ENCODE measurements at places on chromosomes 5 and 9. TPM values are rescaled to one million over a fixed set of nuclear protein-coding genes. Genes with fewer than 3 reads are reported as not detected.

DNA sequence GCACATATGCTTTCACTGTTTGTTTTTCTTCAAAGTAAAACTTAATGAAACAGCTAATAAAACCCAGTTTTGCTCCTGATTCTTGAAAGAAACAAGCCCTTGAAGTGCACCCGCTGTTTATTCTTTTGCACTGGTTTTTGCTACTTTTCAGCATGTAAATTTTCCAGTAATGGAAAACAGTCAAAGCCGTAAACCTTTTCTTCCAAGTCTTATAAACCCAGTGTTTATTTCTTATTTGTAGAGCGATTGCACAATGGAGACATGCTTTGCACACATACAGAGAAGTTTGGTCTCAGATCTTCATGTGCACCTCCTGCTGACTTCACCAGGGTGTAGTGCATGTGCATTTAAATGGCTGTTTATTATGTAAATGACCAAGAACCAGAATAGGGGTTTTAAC is 51.8 kb downstream of the ATG10 start:
- no peak for DNase-seq

DNA sequence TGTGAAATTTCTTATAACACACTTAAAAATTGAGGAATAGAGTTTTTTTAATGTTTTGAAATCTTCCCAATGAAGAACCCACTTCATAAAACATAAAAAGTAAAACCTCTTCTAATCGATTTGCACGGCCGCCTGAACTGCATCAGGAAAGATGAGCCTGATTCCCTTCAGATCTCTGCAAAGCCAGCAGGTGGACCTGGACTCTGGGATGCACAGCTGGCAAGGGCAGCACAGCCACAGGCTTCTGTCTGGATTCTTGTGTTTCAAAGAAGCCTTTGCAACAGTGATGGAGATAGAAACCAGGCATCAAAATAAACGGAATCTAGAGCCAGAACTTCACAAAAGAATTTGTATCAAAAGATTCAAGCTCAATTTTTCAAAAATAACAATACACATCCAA is 36.0 kb upstream of the SPATA31C2 start:
- no peak for DNase-seq

DNA sequence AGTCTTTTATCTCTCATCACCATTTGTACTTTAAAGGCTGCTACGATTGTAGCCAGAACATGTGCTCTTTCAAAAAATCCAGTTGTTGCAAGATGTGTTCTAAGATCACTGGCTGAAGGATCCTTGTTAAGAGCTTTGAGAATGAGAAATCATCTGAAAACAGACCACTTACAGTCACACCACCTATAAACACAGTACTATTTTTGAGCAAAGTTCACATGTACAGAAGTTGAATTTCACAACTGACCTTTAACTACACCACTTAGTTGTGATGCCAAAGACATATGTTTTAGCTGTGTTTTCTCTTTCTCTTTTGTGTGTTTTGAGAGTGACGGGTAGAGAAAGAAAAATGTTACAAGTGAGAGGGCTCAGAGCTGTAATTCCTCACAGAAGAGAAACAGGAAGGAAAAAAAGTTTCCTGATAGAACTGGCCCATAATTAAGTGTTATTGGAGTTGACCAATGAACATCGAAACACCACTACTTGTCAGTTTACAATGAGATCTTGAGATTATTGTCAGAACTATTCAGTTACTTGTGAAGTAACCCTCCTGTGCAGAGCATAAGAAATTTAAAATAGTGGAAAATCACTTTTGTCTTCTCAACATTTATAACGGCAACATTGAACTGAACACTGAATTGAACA is 245.4 kb downstream of the MLLT3 start:
- DNase-seq, result no peak

DNA sequence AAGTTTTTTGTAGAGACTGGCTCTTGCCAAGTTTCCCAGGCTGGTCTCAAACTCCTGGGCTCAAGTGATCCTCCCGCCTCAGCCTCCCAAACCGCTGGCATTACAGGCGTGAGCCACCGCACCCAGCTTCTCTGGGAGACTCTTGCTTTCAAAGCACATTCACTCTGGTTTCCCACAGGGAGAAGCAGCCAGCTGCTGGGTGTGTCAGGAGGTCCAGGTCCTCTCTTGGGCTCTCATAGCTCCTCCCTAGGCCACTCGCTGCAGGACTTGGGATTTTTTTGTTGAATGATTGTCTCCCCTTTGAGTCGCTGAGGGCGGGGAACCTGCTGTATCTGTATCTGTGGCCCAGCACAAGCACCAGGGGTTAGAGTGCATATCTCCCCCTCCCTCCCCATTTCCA is 68.4 kb upstream of the RAPGEF1 start:
- no peak for DNase-seq

The HAVCR2 gene
- 5.7 TPM for total RNA-seq

DNA sequence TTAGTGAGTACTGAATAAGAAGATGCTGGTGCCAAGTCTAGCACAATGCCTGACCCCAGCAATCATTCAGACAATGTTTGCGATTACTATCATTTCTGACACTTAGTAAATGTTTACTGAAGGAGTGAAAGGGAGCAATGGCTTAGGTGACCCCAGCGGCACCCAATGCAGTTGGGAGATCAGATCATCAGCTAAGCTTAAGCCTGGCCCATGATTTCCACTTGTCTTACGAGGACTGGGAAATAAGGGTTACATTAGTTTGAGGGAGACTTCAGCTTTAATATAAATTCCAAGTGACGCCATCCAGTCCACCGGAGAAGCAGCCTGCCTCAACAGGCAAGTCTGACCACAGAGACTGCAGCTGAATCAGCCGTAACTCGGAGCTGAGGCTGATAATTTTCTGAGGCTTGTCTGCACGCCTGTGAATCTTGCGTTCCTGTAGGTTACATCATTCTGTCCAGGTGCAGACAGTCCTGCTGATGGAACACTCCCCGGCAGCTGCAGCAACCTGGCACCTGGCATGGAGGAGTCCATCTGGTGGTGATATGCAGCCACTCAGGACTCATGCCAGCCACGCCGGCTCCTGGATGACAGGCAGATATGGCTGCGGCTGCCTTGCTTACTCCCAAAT is 34.9 kb upstream of the FGF1 start:
- peak; percentile 41 for DNase-seq

The MCIDAS gene
- total RNA-seq, result not detected

The PCDHB8 gene
- 2.6 TPM for total RNA-seq

GRCh38 chr5:103441523-103441922 is 121.1 kb downstream of the NUDT12 start:
- DNase-seq, result no peak

DNA sequence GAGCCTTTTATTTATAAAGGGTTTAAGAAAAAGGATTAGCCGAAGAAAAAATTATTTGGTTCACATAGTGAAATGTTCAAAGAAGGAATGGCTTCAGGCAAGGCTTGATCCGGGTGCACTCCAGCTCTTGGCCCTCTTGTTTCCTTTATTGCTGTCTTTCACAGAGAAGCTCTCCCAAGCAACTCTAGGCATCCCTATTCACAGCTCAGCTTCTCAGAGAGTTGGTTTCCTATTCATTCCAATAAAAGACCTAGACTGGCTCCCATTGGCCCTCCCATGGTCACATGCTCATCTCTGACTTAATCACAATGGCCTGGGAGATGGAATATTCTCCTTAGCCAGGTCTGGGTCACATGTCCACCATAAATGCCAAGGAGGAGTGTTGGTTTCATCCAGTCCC is 9.4 kb upstream of the FGFR4 start:
- DNase-seq, result no peak

- DNase-seq, result no peak
These were observed 10.3 kb downstream of the FOXE1 start for GRCh38 chr9:97863314-97863713.

DNA sequence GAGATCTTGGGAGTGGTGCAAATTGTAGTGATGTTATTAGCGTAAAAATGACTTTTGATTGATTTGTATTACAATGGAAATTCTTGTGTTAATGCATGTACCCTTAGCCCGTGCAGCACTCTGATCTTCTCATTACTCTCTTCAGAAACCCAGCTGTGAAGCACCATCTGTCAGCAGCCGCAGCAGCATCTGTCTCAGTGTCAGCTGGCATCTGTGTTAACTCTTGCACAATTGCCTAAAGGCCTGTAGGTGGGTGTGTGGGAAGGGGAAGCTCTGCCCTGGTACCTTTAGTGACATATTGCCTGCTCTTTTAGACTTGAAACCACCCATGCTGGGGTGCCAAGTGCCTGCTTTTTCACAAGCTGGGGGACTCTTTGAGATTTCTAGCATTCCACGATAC is 101.3 kb downstream of the FBXL7 start:
- DNase-seq, result no peak

- no peak for DNase-seq
These were observed 139.4 kb upstream of the ANKH start for GRCh38 chr5:15010936-15011335.

The FSTL4 gene
- total RNA-seq, result 0.21 TPM

DNA sequence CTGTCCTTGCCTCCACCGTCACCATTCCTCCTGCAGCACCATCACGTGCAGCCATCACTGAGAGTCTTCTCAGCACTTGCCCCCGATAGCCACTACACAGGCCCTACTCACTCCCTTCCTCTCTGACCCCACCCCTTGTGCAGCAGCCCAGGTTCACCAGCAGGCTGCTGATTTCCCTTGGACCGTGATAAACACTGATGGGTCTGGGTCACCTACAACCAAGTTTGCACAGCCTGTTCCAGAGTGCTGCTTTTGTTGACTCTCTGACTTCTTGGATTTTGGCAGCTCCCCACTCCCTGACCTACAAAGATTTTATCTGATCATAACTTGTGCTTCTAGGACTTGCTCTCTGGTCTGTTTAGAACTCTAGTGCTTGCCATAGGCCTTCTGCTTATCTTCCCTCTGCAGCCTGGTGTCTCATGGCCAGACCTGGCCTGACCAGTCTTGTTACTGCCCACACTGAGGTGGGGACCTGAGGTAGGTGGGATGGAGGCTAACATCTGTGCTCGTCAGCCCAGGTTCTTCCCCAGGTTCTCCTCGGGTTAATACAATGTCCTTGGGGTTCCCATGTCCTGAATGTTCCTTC is 109.3 kb downstream of the TARS1 start:
- no peak for DNase-seq

DNA sequence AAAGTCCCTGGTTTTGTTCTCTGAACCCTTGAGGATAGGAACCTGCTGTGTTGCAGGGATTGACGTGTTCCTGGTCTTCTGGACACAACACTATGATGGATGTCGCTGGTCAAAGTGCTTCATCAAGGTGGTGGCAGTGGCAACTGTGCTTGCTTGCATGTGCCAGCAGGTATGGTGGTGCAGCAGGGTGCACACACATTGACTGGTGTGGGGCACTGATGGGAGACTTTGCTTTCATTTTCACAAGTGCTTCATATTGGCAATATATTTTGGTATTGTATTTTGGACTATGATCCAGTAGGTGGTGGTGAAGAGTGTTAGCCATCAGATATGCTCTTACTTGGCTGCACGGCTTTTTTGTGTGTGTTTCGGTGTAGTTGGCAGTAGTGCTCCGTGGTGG is 479.8 kb upstream of the CTNND2 start:
- DNase-seq, result no peak

The ABITRAM gene
- 12.4 TPM for total RNA-seq

The NPM1 gene
- 408 TPM for total RNA-seq

The TRIM7 gene
- 9.0 TPM for total RNA-seq

DNA sequence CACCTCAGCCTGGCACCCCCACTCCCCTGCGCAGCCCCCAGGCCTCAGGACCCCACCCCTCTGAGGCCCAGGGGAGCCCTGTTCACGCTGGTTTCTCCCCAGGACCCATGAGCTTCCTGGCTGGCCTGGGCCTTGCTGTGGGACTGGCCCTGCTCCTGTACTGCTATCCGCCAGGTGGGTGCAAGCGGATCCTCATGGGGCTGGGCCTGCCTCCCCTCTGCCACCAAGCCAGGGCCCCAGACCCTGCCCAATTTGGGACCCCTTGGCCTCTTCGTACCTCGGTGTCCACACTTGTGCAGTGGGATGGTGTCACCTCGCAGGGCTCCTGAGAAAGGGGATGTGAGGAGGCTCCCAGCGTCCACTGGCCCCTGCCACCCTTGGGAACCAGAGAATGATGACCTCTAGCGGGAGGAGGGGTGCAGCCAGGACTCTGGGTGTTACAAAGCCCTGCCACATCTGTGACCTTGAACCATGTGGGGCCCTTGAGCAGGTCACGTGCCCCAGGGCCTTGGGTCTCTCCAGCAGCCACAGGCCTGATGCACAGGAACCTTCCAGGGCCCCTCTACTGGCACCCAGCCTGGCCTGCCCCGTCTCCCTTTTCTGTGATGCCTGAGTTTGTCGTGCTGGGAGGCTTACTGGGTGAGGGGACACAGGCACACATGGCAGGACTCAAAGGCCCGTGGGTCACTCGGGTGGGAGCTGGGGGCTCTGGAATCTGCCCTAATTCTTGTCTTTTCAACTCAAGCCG is 16.3 kb downstream of the CARD19 start:
- DNase-seq, result peak; percentile 18

- peak; percentile 90 for DNase-seq
These were observed 143.0 kb upstream of the ADRA1B start for GRCh38 chr5:159773062-159773924.

The C9 gene
- not detected for total RNA-seq

- no peak for DNase-seq
These were observed 75.3 kb downstream of the LHFPL2 start for GRCh38 chr5:78573318-78573717.

DNA sequence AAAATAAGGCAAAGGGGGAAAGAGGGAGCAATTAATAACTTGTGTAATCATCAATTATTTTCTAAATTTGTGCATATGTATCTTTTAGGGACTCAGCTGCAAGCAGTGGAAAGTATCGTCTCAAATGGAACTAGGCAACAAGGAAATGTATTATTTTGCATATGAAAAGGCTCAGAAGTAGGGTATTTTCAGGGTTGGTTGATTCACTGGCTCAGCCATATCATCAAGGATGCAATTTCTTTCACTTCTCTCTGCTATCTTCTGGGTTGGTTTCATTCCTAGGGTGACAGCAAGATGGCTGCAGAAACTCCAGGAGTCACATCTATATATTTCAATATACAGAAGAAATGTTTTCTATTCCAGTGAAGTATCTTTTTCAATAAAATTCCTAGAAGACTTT is 509.8 kb downstream of the DMAC1 start:
- DNase-seq, result no peak

The SMARCA2 gene
- total RNA-seq, result 115 TPM

- no peak for DNase-seq
These were observed 130.6 kb upstream of the ADRA1B start for GRCh38 chr5:159785656-159786055.
